ENCODE measurements at places on chromosomes 3 and 15.

DNA sequence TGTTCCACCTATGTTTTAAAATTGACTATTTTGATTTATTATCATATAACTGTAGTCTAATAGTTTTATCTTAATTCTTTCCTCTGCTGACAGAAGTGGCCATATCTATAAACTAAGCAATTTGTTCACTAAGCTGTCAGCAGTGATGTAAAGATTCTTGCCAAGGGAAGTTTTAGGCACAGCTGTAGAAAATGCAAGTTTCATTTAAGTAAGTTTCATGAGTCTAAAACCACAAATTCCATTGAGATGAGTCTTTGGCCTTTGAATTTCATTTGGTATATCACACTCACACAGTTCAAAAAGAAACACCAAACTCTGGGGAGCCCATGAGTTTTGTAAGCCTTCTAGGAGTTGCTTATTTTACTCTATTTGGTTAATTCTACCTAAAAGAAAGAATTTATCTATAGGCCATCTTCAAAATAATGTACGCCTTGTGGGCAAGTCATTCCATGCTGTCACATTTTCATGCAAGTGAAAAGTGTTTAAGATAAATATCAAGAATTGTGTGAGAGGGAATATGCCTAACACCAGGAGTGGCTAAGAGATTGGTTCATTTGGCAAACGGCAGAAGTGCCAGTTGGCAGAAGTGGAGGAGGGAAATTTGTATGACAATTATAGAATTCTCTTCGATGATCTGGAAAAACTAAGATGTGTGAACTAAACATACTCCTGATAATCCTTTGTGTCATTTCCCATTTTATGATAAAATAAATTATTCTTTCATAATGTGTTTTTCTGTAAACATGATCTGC lies 292.9 kb downstream of the ZIC4 start:
- no peak for DNase-seq

- no peak for DNase-seq
These were observed 92.3 kb downstream of the FRMD5 start for GRCh38 chr15:44102675-44103254.

- no peak for DNase-seq
These were observed 52.0 kb downstream of the SUCNR1 start for GRCh38 chr3:151925419-151925818.

GRCh38 chr15:56128081-56128480 lies 115.6 kb downstream of the RFX7 start:
- DNase-seq, result no peak

GRCh38 chr3:19573644-19574043 lies 360.4 kb downstream of the EFHB start:
- DNase-seq, result no peak

GRCh38 chr15:96049766-96050165 lies 280.7 kb upstream of the NR2F2 start:
- DNase-seq, result no peak

GRCh38 chr3:112860898-112861297 lies 14.2 kb upstream of the CD200R1L start:
- DNase-seq, result no peak

- no peak for DNase-seq
These were observed 887.5 kb downstream of the DIPK2A start for GRCh38 chr3:144859161-144859560.

DNA sequence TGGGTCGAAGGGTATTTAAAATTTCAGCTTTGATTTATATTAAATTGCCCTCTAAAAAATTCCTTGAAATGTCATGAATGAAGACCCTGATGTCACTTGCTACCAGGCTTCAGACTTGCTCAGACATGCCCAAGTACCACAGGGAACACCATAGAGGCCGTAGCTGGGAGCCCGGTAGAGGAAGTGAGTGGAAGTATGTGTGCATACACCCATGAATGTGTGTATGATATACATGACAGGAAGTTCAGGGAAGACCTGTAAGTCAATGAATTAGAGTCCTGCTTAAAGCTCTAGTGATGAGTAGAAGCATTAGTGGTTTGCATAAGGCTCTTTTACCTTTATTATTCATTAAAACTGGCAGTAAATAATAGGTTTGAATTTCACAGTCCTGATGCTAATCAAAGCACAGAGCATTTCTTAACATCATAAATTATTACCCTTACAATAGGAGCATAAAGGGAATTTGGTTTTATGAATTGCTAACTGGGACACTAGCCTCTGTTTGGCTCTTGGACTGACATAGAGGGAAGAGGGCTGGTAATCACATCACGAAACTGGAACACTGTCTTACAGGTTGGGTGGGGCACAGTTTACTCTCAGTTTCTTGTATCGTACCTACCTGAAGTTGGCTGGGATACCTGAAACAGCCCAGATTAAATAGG lies 144.4 kb downstream of the CHST2 start:
- no peak for DNase-seq

All from stimulated activated CD4-positive, alpha-beta T cell treated with anti-CD3 and anti-CD28 coated beads, TNF-alpha, amount 100 ng/mL, for 1 hour (primary cell).